ENCODE measurements at places on chromosomes 7 and 10.

GRCh38 chr10:72094574-72094973 lies 6.2 kb upstream of the SPOCK2 start:
- DNase-seq: no peak

GRCh38 chr7:95976369-95977060 lies 204.2 kb downstream of the DYNC1I1 start:
- no peak for DNase-seq

DNA sequence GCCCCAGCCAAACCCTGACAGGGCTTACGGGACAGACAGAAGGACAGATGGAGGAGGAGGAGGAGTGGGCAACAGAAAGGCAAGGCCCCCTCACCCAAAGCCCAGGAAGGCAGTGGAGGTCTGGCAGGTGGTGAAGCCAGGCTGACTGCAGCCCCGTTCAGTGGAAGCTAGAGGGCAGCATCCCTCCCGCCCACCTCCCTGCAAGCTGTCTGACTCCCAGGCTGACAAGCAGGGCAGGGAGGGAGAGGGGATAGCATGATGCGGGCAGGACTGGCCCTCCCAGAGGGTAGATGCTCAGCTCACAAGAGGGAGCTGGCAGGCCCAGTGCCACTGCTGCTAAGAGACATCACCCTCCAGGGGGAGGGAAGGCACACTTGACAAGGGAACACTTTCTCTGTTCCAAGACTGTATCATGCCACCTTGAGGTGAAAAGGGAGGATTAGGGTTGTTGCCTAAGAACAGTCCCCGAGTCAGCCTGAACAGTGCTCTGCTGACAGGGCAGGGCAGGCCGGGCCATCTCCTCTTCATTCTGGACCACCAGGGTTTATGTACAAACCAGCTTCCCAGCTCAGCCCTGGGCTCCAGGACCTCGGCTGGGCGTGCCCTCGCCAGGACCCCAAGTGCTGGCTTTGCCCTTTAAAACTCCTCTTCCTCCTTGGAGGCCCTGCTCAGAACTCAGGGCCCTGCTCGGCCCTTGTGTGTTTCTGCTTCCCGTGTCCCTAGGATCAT lies 61.8 kb downstream of the RASGEF1A start:
- DNase-seq: peak; percentile 40

- DNase-seq: no peak
These were observed 20.5 kb downstream of the GSAP start for GRCh38 chr7:77395626-77396025.

DNA sequence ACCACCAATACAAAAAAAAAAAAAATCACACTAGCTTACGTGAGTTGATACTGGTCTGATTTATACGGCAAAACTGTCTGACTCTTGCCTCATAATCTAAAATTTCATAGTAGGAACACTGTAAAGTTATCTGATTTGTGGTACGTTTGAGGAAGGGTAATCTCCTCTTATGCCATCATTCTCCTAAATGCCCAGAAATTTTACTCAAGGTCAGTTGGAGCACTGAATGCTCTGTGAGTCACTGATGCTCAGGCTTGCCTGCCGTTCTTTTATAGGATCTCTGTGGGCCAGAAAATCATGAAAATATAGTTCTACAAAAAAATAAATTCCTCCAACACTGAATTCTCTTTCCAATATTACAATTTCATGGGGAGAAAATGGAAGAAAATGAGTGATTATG lies 135.7 kb downstream of the PDE1C start:
- DNase-seq: no peak

DNA sequence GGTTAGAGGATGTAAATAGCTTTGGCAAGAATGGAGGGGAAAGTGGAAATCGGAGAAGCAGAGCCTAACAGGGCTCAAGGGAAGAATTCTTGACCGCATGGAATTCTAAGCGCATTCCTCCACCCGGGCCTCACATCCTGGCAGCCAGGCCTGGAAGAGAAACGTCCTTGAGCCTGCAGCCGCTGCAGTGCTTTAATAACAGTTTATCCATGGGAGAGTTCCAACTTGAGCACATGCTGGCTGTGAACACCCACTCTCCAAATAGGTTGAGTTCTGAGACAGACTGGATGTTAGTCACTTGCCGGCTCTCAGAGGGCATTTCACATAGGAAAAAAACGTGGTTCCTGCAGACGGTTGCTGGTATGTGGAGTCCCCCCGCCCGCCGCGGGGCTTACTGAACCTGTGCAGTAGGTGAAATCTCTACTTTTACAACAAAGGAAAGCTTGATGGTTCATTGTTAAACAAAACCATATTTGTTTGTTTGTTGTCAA lies 61.4 kb upstream of the STEAP1B start:
- DNase-seq: no peak
